CD4-positive, alpha-beta T cell treated with Interleukin-2 at 100 ng/mL for 4 hours (primary cell): ENCODE measurements at places on chromosomes 13 and 19.
A peak's percentile ranks its signal among the peaks of the same experiment; 100 is the strongest.

DNA sequence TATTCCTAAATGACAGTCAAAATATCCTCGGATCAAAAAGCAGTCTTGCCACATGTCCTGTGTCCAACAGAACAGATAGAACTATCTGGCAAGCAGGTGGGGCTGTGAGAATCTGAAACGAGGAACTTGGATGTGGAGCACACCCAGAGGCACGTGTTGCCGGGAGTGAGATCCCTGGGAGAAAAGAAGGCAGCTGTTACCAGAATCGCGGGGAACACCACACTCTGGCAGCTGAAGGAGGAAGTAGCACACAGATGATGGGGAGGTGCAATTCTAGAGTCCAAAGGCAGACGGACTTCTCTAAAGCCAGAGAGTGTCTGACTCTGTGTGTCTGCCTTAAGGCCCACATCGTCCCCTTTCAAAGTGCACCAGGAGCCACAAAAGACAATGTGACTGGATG, 22.3 kb downstream of the SLC7A1 start:
- DNase-seq, result no peak

DNA sequence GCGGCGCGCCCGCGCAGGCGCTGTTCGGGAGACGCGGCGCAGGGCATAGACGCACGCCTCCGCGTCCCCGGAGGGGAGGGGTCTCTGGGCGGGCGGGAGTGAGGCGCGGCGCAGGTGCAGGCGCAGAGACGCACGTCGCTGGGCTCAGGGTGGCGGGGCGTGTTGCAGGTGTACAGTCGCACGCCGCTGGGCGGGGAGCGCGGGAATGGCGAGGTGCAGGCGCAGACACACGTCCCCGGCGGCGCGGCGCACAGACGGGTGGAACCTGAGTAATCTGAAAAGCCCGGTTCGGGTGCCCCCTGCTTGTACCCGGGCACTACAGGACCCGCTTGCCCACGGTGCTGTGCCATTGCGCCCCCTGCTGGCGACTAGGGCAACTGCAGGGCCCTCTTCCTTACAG, 44.7 kb downstream of the PLPP2 start:
- DNase-seq, result no peak

- no peak for DNase-seq
Measured at GRCh38 chr13:95295026-95295425, 6.2 kb downstream of the ABCC4 start.

GRCh38 chr13:40292108-40292507, 374.3 kb downstream of the FOXO1 start:
- no peak for DNase-seq

GRCh38 chr19:47239152-47239551, 8.2 kb upstream of the BBC3 start:
- DNase-seq, result peak; percentile 31

DNA sequence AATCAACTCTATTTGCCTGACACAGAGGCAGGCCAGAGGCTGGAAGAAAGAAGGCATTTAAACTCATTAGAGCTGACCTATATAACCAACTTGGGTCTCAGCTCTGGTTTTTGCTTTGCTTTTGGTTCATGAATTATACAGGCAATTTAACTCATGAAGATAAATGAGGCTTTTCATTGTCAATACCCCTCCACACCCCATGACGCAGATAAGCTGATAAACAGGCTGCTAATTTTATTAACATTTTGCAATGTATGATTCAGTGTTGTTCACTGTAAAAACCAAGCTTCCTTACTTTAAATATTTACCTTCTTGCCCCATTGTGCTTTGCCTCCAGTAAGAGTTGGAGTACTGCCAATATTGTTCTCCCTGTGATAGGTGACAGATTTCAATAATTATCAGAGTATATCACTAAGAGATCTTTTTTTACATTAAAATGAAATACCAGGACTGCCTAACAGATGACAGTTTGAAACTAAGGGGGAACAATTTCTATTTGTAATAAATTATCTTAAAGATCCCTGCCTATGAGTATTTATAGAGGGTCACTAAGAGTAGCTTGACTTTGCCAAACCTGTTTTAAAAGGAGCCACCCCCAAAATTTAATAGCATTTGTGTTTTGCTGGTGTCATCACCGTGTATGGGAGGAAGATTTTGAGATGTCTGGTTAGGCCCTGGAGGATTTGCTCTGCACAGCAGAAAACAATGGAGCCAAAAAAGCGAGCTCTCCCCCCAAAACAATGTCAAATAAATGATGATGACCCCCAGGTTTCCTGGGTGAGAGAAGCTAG, 472.7 kb upstream of the NBEA start:
- DNase-seq, result no peak
